Substantia nigra (tissue), 51 donors: ENCODE measurements at places on chromosomes 11 and 22.

- DNase-seq, result no peak
Observed at GRCh38 chr11:95895815-95896214, 28.1 kb downstream of the MTMR2 start.

DNA sequence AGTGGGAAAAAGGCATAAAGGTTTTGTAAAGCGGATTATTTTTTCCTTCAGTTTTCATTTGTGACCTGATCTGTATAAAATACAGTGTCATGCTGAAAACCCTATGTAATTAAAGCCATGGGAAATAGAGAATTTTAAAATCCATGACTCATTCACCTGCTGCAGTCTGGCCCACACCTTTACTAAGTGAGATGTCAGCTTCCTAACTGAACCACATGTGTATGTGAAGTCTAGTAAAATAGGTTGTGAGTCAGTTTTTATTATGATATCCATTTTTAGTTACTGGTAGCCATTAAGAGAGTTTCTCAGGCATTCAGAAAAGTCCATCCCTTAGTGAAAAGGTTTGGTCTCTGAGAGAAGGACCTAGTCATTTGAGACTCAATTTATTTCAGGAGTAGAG lies 60.9 kb downstream of the TRIM44 start:
- no peak for DNase-seq

GRCh38 chr11:83175815-83176214 lies 17.7 kb upstream of the ANKRD42 start:
- no peak for DNase-seq

DNA sequence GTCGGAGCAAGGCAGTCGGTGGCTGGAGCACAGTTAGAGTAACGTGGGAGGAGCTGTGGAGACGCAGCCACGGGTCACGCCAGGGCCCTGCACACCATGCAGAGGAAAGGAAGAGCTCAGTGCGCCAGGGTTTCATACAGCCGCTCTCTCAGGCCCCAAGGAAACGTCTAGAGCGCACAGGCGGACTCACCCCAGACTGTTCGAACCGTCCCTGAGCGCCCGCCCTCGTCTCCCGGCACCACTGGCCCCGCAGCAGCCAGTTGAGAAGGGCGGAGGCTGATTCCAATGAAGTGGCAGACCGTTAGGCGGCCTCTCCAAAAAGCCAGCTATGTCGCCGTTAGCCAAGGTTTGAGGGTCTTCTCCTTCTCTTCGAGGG lies 483 bp upstream of the HYLS1 start:
- DNase-seq, result peak; percentile 47

- DNase-seq, result no peak
Observed at GRCh38 chr11:94433049-94433448, 31.8 kb upstream of the GPR83 start.

DNA sequence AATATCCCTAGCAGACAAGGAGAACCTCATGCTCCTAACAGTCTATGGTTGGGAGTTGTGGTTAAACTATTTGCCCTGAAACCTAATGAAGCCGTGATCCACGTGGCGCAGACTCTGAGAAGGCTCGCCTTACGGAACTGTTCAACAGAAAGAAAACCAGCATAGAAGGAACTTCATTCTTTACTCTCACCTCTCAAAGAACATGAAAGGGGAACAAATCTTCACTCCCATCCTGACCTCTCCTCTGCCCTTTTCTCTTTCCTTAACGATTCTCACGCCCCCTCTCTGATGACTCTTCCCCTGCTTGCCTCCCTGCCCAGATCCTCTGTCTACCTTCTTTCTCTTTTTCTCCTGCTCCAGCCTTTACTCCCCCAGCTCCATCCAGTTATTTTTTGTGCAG lies 54.2 kb downstream of the IRAG1 start:
- DNase-seq, result no peak

- DNase-seq, result peak; percentile 93
Observed at GRCh38 chr22:30635273-30636225, at the start of gene SLC35E4. Gene SLC35E4 (plus strand): TSS chr22:30635781. CDS start chr22:30636451, 670 bp downstream.

- DNase-seq, result no peak
Observed at GRCh38 chr11:64696045-64696444, 27.0 kb downstream of the NRXN2 start.

GRCh38 chr22:30572840-30573593 lies 1.4 kb downstream of the GAL3ST1 start:
- peak; percentile 76 for DNase-seq

GRCh38 chr11:94838027-94838731 lies 70.0 kb downstream of the AMOTL1 start:
- no peak for DNase-seq

GRCh38 chr11:135019899-135020298 lies 607.9 kb upstream of the B3GAT1 start:
- no peak for DNase-seq

- DNase-seq, result no peak
Observed at GRCh38 chr11:12106101-12106500, 4.3 kb upstream of the MICAL2 start.

DNA sequence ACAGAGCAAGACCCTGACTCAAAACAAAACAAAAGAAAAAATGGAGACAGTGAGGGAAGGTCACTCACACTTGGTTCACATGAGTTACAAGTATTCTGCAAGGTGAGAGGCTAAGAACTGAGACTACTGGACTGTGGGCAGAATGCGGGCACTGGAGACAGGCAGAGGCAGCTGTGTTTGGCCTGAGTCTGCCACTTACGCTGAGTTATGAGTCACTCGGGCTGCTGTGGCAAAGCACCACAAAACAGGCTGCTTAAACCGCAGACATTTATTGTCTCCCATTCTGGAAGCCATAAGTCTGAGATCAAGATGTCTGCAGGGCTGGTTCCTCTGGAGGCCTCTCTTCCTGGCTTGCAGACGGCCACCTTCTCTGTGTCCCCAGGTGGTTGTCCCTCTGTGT lies 122.8 kb downstream of the SHANK2 start:
- no peak for DNase-seq

GRCh38 chr11:11304550-11304949 lies 48.5 kb downstream of the CSNK2A3 start:
- DNase-seq, result no peak

DNA sequence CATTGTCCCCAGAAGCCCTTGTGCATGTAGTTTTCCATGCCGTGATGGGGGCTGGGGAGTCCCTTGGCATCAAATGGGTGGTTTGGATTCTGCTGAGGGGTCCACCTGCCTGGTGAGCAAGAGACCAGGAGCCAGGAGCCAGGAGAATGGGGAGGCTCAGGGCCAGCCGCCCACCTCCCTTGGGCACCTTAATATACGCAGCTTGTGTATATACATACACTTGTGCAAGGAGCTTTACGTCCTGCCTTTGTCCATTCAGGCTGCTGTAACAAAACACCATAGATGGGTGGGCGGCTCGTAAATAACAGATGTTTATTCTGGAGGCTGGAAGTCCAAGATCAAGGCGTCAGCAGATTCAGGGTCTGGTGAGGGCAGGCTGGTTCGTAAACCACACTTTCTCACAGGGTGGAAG lies 62.5 kb downstream of the SMIM38 start:
- DNase-seq, result no peak

- peak; percentile 10 for DNase-seq
Observed at GRCh38 chr11:125517116-125517770, 21.2 kb upstream of the FEZ1 start.

DNA sequence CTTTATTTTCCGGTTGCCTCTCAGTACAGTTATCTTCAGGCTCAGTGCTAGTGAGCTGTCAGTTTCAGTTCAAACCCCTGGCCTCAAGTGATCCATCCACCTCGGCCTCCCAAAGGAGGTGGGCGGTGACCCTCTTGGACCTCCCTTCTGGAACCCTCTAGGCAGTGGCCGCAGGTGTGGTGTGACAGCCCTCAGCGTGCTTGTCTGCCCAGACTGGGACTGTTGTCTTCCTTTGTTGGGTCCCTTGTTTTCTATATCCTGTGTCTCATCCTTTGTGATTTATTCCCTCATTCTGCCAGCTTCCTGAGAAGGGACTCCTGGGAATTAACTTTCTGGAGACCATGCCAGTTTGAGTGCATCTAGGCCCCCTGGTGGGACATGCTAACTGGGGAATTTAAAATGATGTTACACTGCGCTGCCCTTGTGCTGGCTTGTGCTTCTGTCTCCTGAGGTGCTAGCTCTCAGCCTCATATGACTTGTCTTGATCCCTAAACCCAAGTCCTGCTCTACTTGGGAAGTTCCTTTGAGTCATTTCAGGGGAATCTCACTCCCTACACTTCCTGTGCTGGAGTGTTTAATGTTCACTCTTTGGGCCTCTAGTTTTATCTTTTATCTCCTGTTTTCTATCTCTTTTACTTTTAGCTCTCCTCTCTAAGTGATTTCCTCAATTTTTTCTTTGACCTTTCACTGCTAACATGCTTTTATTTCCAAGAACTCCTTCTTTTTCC lies 19.4 kb downstream of the MED15 start:
- DNase-seq, result no peak

GRCh38 chr11:118078911-118079411 lies 2.1 kb downstream of the TMPRSS4 start:
- no peak for DNase-seq

GRCh38 chr11:123382555-123383074 lies 47.5 kb upstream of the GRAMD1B start:
- no peak for DNase-seq

DNA sequence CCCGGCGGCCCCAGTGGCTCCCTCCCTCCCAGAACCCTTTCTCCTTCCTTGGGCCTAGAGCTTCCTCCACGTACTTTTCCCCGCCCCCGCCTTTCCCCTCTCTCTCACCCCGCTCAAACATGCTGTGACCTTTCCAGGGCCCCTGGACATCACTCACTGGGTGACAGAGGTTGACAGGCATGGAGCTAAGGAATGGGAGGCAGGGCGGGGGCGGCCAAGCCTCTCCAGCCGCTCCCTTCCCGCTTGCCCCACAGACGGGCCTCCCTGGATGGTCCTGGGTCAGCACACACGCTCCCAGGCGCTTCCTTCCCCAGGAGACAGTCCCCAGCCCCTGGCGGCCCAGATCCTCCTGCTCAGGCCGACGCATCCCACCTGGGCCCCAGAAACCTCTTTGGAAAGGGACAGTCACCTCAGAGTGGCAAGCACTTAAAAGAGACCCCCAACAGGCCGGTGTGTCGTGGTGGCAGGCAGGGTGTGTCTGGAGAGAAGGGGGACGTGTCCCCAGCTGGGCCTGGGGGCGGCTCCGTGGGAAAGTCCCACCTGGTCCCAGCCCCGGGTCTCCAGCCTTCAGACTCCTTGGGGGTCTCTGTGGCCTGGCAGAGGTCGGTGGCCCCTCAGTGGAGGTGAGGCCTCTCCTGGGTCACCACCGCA lies 8.8 kb downstream of the H19 start:
- DNase-seq, result no peak

GRCh38 chr11:68107689-68108088 lies 13.5 kb downstream of the CHKA start:
- no peak for DNase-seq

- DNase-seq, result no peak
Observed at GRCh38 chr22:40594924-40595323, 41.6 kb downstream of the MRTFA start.

DNA sequence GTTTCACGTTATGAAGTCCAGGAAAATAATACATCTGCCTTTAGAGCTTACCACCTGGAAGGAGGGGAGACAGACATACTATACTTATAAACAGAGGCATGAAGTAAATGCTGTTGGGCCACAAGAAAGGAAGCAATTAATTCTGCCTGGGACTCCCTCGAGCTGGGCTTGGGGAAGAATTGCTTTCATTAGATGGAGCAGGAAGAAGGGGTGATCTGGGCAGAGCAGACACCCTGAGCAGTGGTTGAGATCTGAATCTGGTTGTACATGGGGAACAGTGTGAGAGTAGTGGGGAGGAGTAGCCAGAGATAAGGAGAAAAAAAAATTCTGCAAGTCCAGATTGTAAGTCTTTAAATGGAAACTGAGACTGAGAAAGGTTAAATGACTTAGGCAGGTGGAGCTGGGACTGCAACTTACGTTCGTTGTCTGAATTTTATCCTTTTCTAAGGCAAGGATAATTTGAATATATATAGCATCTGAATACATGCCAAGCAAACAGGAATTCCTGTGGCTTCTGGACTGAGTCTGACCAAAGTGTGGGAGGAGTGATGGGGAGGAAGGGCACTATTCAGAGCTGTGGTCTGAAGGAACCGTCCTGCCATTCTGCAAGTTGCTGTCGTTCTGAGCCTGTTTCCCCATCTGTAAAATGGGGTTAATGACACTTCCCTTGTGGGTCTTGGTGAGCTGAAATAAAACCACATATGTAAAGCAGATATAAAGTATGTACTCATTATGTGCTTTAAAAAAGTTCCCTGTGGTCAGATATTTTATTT lies 7.9 kb downstream of the NCAM1 start:
- DNase-seq, result no peak

GRCh38 chr11:33930317-33931021 lies 38.6 kb upstream of the LMO2 start:
- DNase-seq, result peak; percentile 24

DNA sequence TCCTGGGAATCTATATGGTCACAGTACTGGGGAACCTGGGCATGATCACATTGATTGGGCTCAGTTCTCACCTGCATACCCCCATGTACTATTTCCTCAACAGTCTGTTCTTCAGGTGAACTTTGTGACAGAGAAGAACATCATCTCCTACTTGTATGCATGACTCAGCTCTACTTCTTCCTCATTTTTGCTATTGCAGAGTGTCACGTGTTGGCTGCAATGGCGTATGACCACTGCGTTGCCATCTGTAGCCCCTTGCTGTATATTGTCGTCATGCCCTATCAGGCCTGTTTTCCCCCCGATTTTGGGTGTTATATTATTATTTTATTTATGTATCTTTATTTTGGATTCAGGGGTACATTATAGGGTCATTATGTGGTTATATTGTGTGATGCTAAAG lies 2.4 kb upstream of the OR8G1 start:
- no peak for DNase-seq

GRCh38 chr11:43942662-43943371 lies 380 bp downstream of the C11orf96 start:
- DNase-seq, result no peak

GRCh38 chr22:25677631-25678030 lies 64.4 kb upstream of the MYO18B start:
- no peak for DNase-seq

- no peak for DNase-seq
Observed at GRCh38 chr22:21943571-21944448, 8.8 kb downstream of the PPM1F start.

- no peak for DNase-seq
Observed at GRCh38 chr11:76008474-76008873, 193.5 kb downstream of the UVRAG start.

DNA sequence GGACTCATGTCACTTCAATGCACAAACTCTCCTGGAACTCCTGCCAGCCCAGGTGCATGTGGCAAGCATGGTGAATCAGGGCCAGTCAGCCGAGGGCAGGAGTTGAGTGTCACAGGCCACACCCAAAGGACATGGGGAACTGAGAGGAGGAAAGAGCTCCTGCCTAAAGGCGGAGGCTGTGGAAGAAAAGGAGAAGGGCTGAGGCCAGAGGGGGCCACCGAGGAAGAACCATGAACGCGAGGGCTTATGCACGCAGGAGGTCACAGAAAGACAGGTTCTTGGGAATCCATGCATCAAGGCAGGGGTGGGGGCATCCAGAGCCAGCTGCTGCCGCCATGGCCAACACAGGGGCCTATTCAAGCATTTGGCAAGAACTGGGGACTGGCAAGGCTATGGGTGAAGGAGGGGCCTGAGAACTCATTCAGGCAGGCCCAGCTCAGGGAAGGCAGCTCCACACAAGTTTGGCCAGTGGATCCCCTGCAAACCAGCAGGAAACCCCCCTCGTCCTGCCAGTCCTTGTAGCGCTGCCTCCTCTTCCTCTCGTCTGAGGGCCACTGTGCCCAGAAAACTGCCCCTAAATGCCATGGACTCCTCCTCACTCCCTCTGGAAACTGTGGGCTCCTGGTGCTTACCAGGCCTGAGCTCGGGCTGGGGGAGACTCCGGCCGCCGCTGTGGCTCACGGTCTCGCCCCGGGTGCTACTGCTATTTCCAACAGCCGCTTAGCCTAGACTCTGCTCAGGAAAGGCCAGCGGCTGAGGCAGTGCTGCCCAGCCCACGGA lies 15.4 kb downstream of the PPM1F start:
- peak; percentile 65 for DNase-seq

GRCh38 chr11:83374311-83374710 lies 88.1 kb upstream of the CCDC90B start:
- no peak for DNase-seq
